Mucosa of descending colon (tissue), 3 donors: ENCODE measurements at places on chromosomes 11 and 22. TPM values are rescaled to one million over a fixed set of nuclear protein-coding genes. Genes with fewer than 3 reads are reported as not detected.

The GPR83 gene
- 0.51 TPM for total RNA-seq

The SEPTIN5 gene
- 17.8 TPM for total RNA-seq

The GDPD4 gene
- 0.43 TPM for total RNA-seq

The CATSPER1 gene
- total RNA-seq: not detected

The MRGPRE gene
- 1.2 TPM for total RNA-seq

The OR52I2 gene
- total RNA-seq: not detected

The SPI1 gene
- total RNA-seq: 4.9 TPM

The COPB1 gene
- total RNA-seq: 76.3 TPM

The VWCE gene
- total RNA-seq: 0.55 TPM

The C11orf65 gene
- 1.3 TPM for total RNA-seq

The KCTD14 gene
- total RNA-seq: 13.2 TPM

The LDHAL6A gene
- total RNA-seq: not detected

The FAM180B gene
- total RNA-seq: 0.51 TPM

The ZBED4 gene
- total RNA-seq: 18.2 TPM

The CBLIF gene
- 0.49 TPM for total RNA-seq

The GSC2 gene
- total RNA-seq: not detected

The TPBGL gene
- 0.17 TPM for total RNA-seq

The MPEG1 gene
- 8.7 TPM for total RNA-seq

The CLDN5 gene
- 22.2 TPM for total RNA-seq

The DRICH1 gene
- total RNA-seq: 1.9 TPM

The OTOG gene
- not detected for total RNA-seq

The CAPN1 gene
- 211 TPM for total RNA-seq

The C11orf86 gene
- total RNA-seq: 51.5 TPM

The TREH gene
- total RNA-seq: 3.9 TPM

The P4HA3 gene
- total RNA-seq: 0.46 TPM

The HEPN1 gene
- total RNA-seq: not detected

The MSANTD2 gene
- 13.6 TPM for total RNA-seq

The OR8G5 gene
- total RNA-seq: not detected

The WBP2NL gene
- total RNA-seq: 3.7 TPM

The AIFM3 gene
- total RNA-seq: 181 TPM

The OR2AG2 gene
- total RNA-seq: 0.14 TPM

The EXPH5 gene
- 26.1 TPM for total RNA-seq

The MS4A6E gene
- not detected for total RNA-seq

The PLEKHA7 gene
- total RNA-seq: 120 TPM

The ZNF280A gene
- total RNA-seq: not detected

The MIOX gene
- not detected for total RNA-seq

The CSKMT gene
- total RNA-seq: 13.3 TPM
